Stimulated activated CD8-positive, alpha-beta memory T cell treated with anti-CD3 and anti-CD28 coated beads, Interleukin-7, amount 100 ng/mL, for 1 hour (primary cell): ENCODE measurements at places on chromosomes 1 and 21.

- DNase-seq, result no peak
These were observed 59.1 kb upstream of the TRAPPC10 start for GRCh38 chr21:43953021-43953420.

DNA sequence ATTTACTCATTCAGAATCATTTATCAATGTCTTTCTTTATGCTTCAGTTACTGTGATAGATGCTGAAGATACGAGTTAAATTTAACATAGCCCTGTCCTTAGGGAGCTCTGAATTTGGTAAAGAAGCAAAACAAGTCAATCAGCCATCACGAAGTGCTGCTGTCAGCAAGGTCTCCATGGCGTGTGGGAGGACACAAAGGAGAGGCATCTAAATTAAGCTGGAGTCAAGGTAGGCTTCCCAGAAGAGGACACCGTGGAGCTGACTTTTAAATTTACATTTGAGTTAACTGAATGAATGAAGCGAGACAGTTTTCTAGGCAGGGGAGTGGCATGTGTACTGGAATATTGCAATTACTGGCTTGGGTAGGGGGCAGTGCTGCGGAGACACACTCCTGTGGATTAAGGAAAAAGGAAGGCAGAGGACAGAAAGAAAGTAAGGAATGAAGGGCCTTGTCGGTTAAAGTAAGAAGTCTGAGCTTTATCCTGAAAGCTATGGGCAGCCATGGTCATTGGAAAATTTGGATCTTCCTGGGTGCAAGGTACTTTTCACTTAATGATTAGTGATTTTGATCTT, 41.3 kb upstream of the C1orf87 start:
- DNase-seq, result no peak

DNA sequence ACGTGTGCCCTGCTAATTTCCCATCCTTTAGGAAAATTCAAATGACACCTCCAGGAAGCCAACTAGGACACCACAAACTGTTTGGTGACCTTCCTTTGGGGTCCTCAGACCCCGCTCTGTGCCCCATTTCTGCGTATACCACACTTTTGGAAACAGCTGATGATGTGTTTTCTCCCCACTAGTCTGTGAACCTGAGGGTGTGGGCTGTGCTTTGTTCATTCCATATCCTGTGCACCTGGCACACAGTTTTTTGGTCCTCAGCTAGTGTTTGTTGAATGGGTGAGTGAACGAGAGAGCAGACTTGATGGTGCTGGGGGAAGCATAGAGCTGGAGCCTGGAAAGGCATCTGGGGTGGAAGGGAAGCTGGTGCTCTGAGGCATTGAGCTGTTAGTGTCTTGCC, 48.6 kb downstream of the RPS6KA1 start:
- no peak for DNase-seq

DNA sequence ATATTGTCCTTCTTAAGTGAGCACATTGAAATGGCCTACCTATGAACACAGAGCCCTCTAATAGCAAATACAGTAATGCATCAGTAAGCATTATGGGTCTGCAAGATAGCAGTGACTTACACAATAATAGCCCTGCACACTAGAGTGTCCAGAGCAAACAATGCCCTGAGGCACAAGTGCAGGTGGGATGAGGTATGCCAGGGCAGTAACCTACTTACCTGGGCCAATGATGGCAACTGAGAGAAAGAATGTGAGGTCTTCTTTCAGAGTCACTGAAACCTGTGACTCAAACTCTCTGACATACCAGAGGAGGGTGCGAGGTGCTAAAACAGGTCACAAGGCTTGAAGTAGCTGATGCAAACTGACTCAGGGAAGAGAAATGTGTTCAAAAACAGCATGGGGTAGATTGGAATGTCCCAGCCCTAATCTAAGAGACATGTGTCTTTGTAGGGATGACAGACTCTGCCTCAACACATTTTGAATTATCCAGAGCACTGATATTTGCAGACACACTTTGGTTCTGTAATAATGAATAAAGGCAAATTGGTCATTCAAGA, 168.5 kb upstream of the RUNX1 start:
- DNase-seq, result no peak

DNA sequence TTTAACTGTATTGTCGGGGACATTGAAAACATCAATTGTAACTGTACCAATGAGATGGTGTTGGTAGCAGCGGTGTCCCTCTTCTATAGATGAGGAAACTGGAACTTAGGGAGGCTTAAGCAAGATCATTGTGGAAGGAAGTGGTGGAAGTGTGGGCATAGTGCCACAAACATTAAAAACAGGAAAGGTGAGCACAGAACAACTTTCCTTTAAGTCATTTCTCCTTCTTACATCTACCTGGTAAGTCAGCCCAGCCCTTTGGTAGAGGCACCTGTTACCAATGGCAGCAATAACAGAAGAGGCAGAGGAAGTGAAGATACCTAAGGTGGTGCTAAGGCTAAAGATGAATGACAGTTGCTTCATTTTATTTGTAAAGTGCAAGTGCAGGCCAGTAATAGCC, 12.0 kb upstream of the CTSS start:
- DNase-seq, result no peak

- DNase-seq, result no peak
These were observed 191.9 kb downstream of the AK5 start for GRCh38 chr1:77473690-77474089.

DNA sequence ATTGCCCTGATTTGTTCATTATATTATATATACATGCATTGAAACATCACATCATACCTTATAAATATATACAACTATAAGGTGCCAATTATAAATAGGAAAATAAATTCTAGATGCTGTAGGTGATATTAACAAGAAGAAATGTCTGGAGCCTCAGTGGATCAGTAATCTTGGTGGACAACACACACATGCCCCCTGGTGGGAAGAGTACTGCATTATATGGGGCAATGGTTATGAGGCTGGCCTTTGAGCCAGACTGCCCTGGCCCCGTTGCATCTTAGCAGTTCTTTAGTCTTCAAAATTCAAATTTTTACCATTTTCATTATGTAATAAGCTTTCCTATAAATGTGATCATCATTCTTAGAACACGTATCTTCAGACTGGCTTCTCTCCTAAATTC, 335.0 kb upstream of the GREM2 start:
- no peak for DNase-seq

- no peak for DNase-seq
These were observed 290.5 kb downstream of the AJAP1 start for GRCh38 chr1:4944911-4945310.

DNA sequence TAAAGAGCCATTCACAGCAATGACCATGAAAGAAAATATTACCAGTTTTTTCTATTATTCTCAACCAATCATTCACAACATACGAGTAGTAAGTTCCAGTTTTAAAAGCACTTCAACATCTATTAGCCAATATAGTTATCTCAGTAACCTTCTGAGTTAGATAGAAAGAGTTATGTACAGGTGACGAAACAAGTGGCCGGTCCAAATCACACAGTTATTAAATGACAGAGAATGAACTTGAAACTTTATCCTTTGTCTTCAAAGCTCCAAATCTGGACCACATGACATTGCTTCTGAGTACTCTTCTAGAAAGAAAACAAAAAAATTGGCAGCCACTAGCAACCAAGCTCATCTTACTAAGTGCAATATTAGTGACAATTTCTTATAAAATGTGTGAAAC, 393.8 kb downstream of the OMA1 start:
- DNase-seq, result no peak

DNA sequence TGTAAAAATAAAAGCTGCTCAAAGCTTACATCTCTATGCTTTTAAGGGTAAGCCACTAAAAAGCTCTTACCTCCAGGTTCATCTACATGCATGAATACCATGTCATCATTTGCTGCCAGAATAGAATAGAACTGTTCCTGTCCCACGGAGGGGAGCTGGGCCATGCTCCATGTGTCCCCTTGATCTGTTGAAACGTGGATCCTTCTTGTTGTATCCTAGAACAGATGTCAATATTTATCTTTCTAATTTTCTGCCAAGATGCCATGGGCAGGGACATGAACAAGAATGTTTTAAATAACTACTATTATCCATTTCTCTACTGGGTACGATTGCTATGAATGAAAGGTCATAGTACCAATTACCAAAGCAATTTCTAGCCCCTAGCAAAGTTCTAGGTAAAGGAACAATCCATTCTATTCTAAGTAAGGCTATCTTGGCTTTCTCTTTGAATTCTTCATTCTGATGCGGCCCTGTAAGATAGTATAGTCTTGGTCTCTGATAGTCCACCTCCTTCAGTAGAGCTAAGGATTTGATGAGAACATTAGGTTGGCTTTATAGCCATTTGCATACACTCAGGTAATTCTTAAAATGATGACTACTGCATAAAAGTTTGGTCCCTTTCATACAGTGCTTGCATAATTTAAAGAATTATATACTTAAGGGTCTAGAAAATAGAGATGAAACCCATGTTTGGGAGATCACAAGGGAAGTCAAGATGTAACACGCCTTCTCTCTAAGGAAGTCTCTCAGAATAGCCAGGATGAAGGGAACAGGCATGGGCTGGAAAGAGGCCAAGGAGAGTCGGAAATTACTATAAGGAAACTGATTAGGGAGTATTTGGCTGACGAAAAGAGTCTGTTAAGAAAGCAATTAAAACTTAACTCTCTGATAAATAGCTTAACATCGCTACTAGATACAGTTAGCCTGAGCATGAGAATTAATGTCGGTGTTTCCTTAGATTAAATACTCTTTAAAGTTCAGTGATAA, 35.4 kb upstream of the MYBPHL start:
- DNase-seq, result no peak

GRCh38 chr21:45537746-45538291, 4.4 kb downstream of the SLC19A1 start:
- no peak for DNase-seq
